Germinal center (tissue), 1 donor: ENCODE measurements at places on chromosomes 2 and 18.

DNA sequence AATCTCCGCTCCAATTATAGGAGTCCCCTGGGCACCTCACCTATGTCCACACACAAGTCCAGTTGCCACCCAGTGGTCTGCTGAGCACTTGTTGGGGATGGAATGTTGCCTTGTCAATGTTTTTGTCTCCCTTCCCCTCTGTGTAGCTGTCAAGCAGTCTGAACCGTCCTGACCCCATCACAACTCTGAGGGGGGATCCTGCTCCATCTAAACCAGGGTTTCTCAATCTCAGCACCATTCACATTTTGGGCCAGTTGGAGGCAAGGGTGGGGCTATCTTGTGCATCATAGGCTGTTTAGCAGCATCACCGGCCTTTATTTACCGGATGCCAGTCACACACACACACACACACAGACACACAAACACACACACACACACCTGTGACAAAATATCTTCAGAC, 53.0 kb downstream of the CYP26B1 start:
- no peak for DNase-seq

- DNase-seq = no peak
Observed at GRCh38 chr2:226793646-226794045, 6.0 kb downstream of the IRS1 start.

GRCh38 chr18:47996091-47996541, 65.7 kb upstream of the SMAD2 start:
- no peak for DNase-seq

- no peak for DNase-seq
Observed at GRCh38 chr2:207589143-207589542, 36.1 kb downstream of the METTL21A start.

GRCh38 chr2:177683661-177684069, 291.1 kb downstream of the AGPS start:
- no peak for DNase-seq

GRCh38 chr2:85978883-85979780, 90.3 kb upstream of the ST3GAL5 start:
- DNase-seq = peak; percentile 11

DNA sequence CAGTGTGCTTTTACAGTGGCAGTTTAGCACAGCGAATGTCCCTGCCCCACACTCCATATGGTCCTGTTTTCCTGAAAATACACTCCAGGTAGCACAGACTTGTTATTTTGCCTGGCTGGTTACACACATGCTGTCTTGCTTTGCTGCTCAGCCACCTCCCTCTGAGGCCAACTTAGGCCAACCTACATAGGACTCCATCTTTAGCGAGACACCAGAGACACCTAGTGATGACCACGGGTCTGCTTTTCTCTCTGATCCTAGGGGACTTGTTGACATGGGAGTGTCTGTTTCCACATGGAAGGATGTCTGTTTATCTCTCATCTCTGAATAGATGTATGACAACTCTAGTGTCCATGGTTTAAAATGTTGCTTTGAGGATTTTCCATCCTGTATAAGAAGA, 43.3 kb downstream of the PLEKHB2 start:
- DNase-seq = no peak

DNA sequence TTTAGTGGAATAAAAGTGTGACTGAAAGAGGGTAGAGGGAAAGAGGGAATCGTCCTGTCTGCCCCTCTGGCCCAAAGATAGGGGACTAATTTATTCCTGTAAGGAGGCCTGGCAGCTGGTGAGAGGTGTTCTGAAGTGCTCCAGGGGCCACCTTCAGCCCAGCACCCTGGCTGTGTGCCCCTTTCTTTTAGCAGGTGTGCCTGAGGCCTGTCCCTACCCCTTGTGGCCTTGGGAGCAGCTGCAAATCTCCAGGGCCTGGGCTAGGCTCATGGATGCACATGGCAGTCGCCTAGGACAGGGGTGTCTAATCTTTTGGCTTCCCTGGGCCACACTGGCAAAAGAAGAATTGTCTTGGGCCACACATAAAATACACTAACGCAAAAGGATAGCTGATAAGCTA, 37.3 kb downstream of the FHOD3 start:
- no peak for DNase-seq

- no peak for DNase-seq
Observed at GRCh38 chr18:63286926-63287325, 32.6 kb downstream of the BCL2 start.

DNA sequence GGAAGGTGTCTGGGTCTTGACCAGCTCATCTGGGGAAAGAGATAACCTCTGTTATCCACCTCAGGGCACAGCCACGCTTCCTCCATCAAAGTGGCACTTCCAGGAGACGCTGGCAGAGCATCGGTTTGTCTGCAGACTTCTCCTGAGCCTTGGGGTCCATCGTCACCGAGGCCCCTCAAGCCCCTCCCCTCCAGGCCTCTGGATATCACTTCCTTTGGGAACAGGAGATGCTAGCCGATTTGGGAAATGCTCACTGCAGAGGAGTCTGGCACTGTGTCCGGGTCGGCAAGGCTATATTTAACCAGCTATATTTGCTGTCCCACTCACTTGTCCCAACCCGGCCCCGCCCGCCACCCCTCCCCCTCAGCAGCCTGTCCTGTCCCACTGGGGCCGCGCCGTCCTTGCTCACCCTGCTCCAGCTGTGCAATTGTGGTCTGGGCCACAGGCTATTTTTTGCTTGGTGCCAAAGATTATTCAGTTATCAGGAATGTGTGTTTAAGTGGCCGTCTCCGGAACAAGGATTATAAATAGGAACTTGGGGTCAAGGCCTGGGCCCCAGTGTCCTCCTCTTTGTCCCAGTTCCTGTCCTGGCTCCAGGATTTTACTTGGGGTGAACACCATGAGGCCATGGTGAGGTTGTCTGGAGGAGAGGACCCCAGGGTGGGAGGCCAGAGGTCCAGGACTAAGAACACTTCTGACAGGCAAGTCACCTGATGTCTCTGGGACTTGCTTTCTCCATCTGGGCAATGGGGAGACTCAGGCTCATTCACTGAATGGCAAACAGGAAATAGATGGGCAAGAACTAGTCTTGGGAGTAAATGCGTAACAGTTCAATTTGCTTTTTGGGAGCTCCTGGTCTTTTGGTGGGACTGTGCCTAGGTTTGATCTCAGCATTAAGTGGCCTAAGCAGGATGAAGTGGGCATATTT, 263.6 kb downstream of the DYSF start:
- DNase-seq = no peak

DNA sequence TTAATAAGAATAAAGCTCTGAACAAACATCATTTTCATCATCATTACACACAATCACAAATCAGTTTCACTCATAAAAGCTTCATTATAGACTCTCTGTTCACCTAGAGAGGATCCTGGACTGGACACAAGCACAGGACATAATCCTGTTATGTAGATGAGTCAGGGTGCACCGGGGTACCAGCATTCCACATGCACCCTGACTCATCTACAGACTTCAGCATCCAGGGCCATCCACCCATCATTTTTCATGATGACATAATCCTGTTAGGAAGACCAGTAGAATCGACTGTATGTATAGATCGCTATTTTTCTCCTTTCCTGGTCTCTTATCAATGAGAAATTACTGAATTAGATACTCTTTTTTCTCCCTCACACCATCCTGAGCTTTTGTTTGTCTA, 73.7 kb upstream of the PIK3C3 start:
- DNase-seq = no peak

DNA sequence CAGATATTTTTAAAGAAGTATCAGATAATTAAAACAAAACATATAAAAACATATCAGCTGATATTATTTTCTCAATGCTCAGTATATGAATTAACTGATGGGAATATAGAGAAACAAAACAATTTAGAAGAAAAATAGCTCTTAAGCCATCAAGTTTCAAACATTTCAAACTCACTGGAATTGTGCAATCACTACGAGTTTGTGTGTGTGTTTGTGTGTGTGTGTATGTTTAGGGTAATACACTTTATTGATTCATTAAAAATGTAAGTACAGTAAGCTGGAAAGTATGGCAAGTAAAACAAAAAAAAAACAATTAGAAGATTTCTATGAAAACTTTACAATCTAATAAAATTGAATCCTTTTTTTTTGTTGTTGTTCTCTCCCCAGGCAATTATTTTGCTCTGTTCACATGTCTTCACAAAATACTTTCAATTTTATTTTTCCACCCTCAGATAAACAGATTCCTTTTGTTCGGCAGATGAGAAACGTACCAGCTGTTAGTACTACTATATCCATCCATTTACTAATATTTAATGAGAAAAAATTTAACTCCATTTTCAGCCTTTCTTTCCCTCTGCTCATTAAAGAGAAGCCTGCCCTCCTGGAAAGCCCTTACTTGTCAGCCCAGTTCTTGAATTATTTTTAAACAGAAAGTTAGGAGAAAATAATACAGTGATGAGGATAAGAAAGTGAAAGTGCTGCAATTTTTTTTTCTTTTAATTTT, 87.6 kb downstream of the SLC8A1 start:
- no peak for DNase-seq

DNA sequence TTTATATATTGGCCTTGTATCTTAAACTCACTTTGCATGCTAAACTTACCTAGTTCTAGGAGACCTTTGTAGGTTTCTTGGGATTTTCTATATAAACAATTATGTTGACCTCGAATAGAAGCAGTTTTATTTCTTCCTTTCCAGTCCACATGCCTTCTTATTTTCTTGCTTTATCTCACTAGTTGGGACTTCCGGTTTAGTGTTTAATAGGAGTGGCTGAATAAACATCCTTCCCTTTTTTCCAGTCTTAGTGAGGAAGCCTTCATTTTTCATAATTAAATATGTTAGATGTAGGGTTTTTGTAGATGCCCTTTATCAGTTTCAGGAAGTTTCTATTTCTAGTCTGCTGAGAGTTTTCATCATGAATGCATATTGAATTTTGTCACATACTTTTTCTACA, 347.3 kb upstream of the HNRNPA3 start:
- no peak for DNase-seq

DNA sequence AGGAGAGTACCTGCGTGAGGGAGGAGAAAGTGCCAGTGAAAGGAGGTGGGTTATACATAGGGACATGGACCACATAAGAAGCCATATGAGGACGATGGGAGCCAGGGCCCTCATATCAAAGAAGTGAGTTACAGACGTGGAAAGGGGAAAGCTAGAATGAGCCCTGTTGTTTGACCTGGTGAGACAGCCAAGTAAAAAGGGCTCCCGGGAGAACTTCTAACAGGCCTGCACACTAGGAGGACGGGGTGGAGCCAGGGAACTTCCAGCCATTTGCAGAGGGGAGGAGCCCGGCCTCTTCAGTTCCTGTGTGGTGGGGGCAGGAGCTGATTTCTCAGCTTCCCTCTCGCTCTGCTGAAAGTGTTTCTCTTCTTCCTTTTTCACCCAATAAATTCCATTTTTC, 84.1 kb upstream of the SLC66A3 start:
- DNase-seq = no peak

- DNase-seq = no peak
Observed at GRCh38 chr2:218023636-218024035, 20.8 kb upstream of the TNS1 start.

- no peak for DNase-seq
Observed at GRCh38 chr2:10344105-10345066, 41.7 kb downstream of the HPCAL1 start.

GRCh38 chr2:120673571-120674061, 62.1 kb upstream of the GLI2 start:
- DNase-seq = no peak

DNA sequence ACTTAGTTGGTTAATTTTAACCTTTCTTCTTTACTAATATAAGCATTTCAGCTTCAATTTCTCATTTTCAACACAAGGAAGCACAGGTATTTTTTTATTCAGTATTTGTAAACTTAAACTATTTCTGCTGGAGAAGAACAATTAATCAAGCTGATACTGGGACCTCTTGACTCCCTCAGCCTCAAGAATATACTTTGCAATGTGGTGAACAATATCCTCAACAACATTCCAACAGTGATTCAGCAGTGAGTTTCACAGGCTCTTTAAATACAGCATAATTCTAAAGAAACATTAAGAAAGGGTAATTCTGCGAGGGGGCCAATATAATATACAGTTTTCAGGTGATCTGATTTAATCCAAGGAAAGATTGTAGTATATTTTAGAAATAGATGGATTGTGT, 10.0 kb downstream of the RAPGEF4 start:
- DNase-seq = no peak

DNA sequence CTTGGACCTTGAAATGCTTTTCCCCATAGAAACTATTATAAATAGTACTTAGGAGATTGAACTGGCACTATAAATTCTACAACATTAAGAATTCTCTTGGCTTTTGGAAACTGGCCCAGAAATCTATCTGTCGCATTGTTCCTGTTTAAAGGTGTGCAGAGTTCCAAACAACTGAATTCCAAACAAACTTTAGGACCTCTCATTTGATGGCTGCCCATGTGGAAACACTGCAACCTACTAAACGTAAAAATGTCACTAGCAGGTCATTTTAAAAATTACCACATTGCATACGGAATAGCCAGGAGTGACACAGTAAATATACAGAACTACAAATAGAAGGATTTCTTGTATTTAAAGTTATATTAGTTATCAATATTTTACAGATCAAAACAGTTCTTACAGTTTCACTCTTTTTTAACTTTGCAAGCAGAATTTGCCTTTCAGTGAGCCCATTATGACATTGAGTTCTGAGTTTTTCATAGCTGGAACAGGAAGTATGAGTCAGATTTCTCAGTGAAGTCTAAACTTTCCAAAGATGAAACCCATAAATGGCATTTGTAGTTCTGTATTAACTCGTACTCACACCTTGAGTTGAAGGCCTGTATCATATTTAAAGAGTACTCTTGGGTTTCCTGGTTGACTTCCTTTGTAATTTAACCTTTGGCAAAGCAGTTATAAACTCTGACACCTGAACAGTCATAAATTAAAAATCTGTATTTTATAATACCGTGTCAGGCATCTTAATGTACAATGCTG, 142.3 kb upstream of the BOD1L2 start:
- DNase-seq = no peak

- peak; percentile 20 for DNase-seq
Observed at GRCh38 chr2:224442071-224442967, 40.4 kb upstream of the FAM124B start.

DNA sequence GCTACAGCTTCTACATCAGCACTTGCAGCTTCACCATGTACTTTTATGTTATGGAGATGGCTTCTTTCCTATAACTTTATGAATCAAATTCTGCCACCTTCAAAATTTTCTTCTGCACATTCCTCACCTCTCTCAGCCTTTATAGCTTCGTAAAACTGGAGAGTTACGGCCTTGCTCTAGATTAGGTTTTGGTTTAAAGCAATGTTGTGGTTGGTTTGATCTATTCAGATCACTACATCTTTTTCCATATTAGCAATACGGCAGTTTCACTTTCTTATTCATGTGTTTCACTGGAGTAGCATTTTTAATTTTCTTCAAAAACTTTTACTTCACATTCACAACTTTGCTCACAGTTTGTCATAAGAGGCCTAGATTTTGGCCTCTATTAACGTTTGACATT, 242.9 kb upstream of the GYPC start:
- no peak for DNase-seq

GRCh38 chr2:36376319-36376765, 20.8 kb downstream of the CRIM1 start:
- no peak for DNase-seq

DNA sequence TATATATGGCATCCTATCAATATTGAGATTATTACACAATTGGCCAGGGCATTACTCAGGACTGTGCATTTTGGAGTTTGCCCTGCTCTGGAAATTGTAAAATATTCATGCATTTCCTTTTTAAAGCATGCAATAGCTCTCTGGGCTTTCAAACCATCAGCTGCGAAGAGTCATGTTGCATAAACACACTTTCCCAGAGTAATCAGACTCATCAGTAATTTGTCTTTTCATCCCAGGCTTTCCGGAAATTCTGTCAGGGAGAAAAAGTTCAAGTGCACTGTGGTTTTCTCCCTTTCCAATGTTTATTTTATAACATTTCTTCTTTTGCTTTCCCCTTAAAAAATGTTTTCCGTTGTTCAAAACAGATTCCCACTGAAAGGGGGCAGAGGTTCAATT, 38.9 kb upstream of the FHL2 start:
- DNase-seq = no peak

- no peak for DNase-seq
Observed at GRCh38 chr2:51258301-51258700, 226.4 kb upstream of the NRXN1 start.
